ENCODE measurements at places on chromosomes 1 and 21.

- no peak for DNase-seq
These were observed 3.5 kb downstream of the C1orf116 start for GRCh38 chr1:207028884-207029650.

GRCh38 chr1:239587574-239588369 lies 201.4 kb downstream of the CHRM3 start:
- DNase-seq = no peak

GRCh38 chr1:32983020-32983419 lies 18.4 kb upstream of the RNF19B start:
- DNase-seq = no peak

GRCh38 chr1:157193702-157194391 lies 55.7 kb upstream of the ETV3 start:
- peak; percentile 39 for DNase-seq

DNA sequence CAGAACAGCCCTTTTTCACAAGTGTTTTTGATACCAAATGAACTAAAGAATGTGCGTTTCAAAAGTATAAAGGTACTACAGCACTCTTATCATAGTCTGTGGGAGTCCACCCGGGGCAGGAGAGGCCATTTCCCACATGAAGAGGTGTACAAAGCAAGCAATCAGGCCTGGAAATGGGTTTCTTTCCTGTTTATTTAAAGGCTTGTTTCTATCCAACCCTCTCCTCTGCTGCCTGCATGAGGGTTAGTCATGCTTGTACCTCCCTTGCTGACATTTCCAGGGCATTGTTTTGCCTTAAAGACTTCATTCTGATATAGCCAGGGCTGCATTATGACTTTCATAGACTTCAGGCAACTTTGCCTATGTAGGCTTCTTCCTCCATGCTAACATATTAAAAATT lies 11.6 kb downstream of the SELP start:
- DNase-seq = no peak

DNA sequence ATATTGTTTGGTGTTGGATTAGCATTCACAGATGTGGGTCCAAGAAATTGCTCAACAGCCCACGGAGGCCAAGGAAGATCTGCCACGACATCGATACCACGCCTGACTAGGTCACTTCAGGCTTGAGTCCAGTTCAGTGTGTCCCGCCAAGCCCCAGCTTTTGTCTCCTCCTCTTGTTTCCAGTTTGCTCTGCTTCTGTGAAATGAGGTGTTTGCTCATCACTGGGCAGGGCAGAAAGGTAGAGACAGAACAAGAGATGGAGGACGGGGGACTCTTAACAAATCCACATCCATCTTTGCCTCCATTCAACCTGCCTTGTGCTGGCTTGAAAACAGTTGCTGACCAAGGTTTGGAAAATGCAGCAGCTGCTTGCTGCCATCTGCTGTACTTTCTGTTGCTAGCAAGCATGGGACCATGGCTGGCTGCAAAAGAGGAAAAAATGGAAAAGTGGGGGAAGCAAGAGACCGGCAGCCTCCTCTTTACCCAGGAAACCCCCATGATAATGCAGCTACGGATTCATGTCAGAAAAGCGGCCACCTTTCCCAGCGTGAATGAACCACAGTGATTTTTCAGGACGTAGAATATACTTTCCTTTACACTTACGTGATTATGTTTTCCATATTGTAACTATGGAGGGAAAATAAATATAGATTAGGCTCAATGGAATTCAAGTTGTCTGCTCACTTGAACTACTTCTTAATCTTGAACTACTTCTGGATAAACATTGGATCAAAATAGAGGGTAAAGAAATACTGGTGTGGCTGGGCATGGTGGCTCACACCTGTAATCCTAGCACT lies 80.2 kb upstream of the GREM2 start:
- peak; percentile 71 for DNase-seq

DNA sequence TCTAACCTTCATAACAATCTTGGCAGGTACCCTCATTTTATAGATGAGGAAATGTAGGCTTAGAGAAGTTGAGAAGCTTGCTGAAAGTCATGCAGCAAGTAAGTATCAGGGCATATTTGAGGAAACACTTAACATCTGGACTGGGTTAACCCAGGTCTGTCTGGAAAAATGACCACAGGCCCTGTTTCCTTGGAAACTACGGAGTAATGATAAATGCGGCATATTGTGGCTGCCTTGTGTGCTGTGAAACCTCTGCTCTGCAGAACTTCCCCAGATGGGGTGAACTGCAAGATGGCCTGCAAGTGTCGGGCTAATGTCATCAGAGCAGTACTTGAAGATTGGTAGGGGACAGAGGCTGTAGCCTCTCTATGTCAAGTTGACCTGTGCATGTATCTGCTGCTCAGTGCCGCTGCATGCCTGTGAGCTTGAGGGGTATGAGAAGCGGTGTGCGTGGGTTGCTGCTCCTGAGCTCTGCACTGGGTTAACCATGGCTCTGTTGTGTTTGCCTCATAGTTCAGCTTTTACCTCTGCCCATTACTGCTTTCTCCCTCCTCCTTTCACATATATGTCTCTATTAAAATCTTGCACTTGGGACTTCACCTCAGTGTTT lies 83.1 kb downstream of the WDR3 start:
- DNase-seq = no peak

- no peak for DNase-seq
These were observed 507.1 kb downstream of the SMYD3 start for GRCh38 chr1:245999697-246000637.

- DNase-seq = no peak
These were observed 1152.2 kb upstream of the ADGRL4 start for GRCh38 chr1:80158771-80159170.

GRCh38 chr21:42599486-42599885 lies 53.9 kb upstream of the PDE9A start:
- no peak for DNase-seq

GRCh38 chr1:33512226-33513011 lies 40.0 kb downstream of the ZSCAN20 start:
- DNase-seq = no peak

GRCh38 chr1:93578911-93579825 lies 102.5 kb downstream of the BCAR3 start:
- no peak for DNase-seq

DNA sequence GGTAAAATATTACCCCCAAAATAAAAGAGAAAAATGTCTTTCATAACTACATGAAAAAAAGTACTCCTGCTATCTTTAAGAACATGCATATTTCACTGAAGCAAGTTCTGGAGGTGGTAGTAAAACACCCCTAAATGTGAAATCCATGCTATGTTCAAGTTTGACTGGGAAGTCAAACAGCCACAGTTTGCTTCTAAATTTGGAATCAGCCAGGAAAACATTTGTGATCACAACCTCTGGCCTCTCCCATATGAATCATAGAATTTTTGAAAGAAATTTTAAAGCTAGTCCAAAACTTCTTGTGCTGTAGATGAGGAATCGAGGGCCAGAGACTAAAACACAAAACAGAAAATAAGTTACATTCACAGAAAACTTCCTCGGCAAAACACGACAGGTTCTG lies 6.6 kb downstream of the SORT1 start:
- no peak for DNase-seq

DNA sequence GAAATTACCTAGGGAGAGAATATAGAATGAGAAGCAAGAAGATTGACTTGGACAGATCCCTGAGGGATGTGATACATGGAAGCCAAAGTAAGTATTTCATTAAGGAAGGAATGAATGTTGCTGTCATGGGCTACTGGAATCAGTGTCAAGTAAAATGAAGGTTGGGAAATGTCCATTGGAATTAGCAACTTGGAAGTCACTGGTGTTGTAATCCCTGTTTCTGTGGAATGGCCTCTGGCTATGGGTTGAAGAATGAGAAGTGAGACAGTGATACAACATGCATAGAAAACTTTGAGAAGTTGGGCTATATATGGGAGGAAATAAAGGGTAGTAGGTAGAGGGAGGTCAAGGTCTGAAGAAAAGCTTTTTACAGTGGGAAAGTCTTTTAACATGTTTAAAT lies 54.7 kb downstream of the CCDC18 start:
- DNase-seq = no peak

DNA sequence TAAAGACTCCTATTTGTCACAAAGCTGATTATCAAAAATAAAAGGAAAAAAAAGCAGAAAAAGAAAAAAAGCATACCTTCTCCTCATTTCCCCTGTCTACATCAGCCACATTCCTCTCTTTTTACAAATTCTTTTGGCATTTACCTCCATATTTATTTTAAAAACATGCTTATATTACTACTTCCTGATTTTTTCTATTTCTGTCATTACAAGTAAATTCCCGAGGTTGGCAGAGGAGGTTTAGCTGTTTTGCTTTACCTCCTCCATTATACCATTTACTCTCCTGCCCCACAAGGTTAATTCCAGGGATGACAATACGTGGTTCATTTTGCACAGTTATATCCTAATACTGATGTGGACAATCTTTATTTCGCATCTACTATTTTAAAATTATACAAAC lies 26.3 kb upstream of the CD34 start:
- DNase-seq = no peak
